ENCODE measurements at places on chromosomes 3 and 15. TPM values are rescaled to one million over a fixed set of nuclear protein-coding genes. Genes with fewer than 3 reads are reported as not detected.

The APOD gene
- 0.78 TPM for polyA plus RNA-seq

The DUOXA2 gene
- polyA plus RNA-seq: not detected

The KLHL18 gene
- polyA plus RNA-seq: 21.9 TPM

The POLQ gene
- 0.12 TPM for polyA plus RNA-seq

The HYAL1 gene
- polyA plus RNA-seq: 0.12 TPM

The TRIM71 gene
- not detected for polyA plus RNA-seq

The PLSCR4 gene
- polyA plus RNA-seq: not detected

The AGBL1 gene
- polyA plus RNA-seq: not detected

The CCR9 gene
- 0.77 TPM for polyA plus RNA-seq

The RPL29 gene
- polyA plus RNA-seq: 1,582 TPM

The FRMD5 gene
- polyA plus RNA-seq: 0.29 TPM

The MYLK gene
- polyA plus RNA-seq: 0.93 TPM

The ZBED2 gene
- 4.9 TPM for polyA plus RNA-seq

The ZNF502 gene
- polyA plus RNA-seq: 5.6 TPM

The ZNF717 gene
- polyA plus RNA-seq: 15.7 TPM
